Mesenteric fat pad (tissue), 1 donor: ENCODE measurements at places on chromosomes 11 and 22. TPM values are rescaled to one million over a fixed set of nuclear protein-coding genes. Genes with fewer than 3 reads are reported as not detected.
A peak's percentile ranks its signal among the peaks of the same experiment; 100 is the strongest.

The APLNR gene
- 13.7 TPM for total RNA-seq

The OLFML1 gene
- total RNA-seq, result 6.7 TPM

The CARD10 gene
- 10.8 TPM for total RNA-seq

DNA sequence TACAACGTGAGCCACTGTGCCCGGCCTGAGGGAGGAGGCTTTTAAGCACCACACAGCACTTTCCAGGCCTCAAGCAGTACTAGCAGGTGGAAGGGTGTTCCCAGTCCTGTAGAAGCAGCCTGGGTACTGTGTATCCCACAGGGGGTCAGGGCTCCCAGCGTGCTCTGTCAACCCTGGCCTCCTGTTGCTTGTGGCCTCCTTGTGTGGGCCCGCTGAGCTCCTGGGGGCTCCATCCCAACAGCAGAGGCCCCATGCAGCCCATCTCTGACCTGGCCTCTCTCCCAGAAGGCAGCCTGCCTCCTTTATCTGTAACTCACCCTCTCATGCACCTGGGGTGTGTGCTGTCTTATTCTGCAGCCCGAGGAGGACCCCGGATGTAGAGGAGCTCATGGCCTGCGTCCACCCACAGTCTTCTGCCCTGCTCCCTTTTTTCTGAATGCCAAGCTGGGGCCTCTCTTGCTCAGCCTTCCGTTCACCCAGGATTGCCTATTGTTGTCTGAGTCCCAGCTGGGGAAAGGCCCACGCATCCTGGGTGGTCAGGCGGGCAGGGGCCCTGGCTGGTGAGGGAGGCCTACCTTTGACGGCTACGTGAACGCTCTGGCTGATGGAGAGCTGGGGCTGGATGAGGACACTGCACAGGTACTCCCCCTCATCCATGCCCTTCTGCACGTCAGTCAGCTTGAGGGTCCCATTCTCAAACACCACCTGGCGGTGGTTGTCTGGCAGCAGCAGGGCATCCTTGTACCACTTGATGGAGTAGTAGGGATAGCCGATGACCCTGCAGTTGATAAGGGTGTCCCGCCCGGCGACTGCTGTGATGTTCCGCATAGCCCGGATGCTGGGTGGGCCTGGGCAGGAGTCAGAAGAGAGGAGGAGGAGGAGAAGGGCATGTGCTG is 188.5 kb downstream of the CEP164 start:
- DNase-seq, result no peak

- peak; percentile 81 for DNase-seq
Measured at GRCh38 chr11:17734418-17734911, at the start of gene KCNC1. Gene KCNC1 (plus strand): TSS chr11:17734781. CDS start chr11:17736003, 1,222 bp downstream.

DNA sequence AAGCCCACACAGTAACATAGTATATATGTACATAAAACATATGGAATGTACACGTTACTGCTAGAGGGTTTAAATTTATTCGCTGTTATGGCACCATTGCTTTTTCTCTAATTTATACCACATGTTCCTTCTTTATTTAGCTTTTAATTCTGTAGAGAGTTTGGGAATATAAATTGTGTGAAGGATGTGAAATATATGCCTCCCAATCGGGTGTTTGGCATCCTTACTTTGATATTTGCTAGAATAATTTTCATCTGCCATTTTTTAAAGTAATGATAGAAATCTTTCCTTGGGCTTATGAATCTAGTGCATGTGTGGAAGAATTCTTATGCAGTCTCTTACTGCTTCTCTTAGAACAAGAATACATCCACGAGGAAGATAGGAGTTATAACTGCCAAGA is 509.8 kb upstream of the RAG2 start:
- no peak for DNase-seq

DNA sequence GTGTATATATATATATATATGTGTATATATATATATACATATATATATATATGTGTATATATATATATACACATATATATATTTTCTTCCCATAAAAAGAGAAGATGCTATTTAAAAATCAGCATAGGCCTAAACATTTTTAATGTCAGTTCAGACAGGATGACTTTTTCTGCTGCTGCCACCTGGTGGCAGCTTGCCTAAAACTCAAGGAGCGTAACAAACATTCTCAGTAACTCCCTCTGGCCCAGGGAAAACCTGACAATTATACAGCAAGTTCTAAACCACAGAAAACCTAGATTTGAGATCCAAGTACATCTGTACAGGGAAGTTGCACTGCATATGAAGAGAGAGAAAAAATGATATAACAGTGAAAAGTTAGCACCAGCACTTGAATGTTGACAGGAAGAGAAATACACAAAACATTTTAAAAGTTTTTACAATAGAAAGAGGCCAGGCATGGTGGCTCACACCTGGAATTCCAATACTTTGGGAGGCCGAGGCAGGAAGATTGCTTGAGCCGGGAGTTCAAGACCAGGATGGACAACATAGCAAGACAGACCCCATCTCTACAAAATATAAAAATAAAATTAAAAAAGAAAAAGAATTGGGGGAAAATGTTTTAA is 16.6 kb downstream of the OR8A1 start:
- no peak for DNase-seq

DNA sequence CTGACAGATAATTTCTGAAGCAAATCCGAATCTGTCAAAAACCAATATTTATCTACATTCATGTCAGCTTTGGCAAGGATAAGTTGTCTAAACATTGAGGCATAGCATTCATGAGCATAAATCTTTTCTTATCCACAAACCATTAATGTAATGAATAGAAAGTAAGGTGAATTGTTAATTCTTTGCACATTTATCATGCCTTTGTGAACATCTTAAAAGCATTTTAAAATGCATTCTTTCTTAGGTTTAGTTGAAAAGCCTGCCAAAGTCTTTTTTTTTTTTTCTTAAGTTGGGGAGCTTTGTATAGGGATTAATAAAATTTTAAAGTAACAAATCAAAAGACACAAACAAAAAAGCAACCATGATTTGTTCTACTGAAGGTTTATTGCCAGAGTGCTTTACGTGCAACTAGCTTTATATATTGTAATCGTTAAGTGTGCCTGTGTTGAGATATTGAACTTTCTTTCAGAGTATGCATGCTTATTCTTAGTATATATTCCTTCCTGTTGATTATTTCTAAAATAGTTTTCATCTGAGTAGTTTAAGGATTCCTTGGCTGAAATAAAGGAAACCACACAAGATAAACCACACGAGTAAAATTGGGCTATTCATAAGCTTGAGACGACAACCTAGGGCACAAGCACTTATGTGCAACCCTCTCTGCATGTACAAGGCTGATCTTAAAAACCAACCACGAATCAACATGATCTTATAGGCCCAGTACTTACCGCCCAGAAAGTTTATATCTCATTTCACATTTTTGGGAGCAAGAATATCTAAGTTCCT is 1110.9 kb upstream of the CNTN5 start:
- no peak for DNase-seq

GRCh38 chr22:46964773-46965550 is 202.5 kb downstream of the TBC1D22A start:
- DNase-seq, result no peak

GRCh38 chr11:101567071-101567470 is 16.7 kb downstream of the TRPC6 start:
- DNase-seq, result no peak
